ENCODE measurements at places on chromosomes 5 and 9.

DNA sequence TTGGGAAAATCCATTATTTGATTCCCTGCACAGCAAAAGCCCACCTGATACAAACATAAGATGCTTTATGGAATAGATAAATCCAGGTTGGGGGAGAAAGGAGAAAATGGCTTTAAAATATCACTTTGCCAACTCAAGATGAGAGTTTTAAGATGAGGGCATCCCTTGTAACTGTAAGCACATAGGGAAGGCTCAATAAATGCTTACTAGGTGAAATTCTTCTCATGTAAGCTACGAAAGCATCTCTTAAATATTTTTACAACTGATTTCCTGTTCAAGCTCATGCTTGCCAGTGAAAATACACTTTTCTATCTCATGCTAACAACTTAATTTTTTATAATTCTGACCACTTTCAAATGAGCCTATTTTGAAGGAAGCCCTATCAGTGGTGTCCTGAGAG, 11.5 kb downstream of the CDH6 start:
- no peak for DNase-seq

GRCh38 chr5:94031631-94032030, 290.2 kb upstream of the POU5F2 start:
- no peak for DNase-seq

DNA sequence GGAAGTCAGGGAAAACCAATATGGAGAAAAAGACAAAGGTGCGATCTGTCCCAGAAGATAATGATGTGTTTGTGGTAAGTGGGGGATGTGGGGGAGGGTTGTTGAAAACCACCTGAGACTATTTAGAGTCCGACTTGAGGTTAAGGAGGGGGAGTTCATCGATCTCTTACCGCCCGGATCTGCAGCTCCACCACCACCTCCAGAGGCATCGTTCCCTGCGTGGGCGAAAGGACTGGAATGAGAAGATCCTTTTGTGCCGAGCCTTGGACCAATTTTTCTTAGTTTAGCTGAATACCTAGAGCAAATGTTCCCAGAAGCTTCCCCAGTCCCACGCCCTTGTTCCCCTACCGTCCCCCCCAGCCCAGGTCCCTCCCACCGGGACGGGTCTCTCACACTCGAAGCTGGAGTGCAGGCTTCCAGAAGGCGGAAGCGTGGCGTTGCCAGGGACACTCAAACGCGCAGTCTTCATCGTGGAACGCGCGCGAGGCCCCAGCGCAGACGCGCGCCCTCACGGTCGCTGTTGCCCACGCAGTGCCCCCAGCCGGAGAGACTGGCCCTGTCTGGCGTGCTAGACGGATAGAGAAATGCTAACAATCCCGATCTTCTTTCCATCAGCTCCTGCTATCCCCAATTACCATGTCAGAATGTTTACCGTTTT, at the start of gene SPATA6L:
TSS of gene SPATA6L (minus strand) at position 439 of the 658 bp plus-strand sequence. CDS start at position 209, 230 bp downstream.
- DNase-seq = peak; percentile 32

DNA sequence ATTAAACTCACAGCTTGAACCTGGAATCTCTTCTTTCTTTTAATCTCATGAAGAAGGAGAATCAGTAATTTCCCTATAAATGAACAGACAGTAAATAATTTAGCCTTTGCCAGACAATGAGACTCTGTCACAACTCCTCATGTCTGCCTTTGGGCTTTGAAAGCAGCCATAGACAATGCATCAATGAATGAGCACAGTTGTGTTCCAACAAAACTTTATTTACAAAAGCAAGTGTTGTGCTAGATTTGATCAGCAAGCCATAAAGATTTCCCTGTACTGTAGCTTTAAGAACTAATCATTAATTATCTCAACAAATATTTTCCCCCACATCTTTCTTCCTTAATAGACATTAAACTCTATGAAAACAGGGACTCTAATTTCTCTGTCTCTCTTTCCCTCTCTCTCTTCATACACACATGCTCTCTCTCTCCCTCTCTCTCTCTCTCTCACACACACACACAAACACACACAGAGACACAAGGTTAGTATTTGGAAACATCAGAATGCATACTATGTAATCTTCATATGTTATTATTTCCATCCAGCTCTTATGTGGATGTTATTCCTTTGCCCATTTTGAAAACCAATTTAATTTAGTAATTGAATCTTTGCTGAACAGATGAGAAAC, 1209.8 kb upstream of the CDH6 start:
- DNase-seq = no peak

GRCh38 chr5:54870271-54870670, 115.1 kb downstream of the ESM1 start:
- DNase-seq = no peak

DNA sequence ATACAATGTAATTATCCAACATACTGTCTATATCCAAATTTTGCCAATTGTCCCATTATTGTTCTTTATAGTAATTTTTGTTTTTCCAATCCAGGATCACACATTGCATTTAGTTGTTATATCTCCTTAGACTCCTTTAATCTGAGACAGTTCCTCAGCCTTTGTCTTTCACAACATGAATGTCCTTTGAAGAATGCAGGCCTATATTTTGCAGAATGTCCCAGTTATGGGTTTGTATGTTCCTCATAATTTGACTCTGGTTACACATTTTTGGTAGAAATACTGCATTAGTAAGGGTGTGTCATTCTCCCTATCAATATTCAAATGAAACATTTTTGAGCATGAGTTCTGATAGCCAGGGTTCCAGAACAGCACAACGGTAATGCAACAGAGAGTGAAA, 6.7 kb downstream of the CD180 start:
- no peak for DNase-seq

GRCh38 chr5:133825631-133826289, 142.7 kb downstream of the C5orf15 start:
- DNase-seq = no peak

GRCh38 chr5:175671013-175671412, 13.1 kb downstream of the HRH2 start:
- DNase-seq = no peak

Data from T follicular helper cell (primary cell).